Stimulated activated CD4-positive, alpha-beta T cell treated with anti-CD3 and anti-CD28 coated beads, Interleukin-15, amount 100 ng/mL, for 1 hour (primary cell): ENCODE measurements at places on chromosomes 11 and 22.

- no peak for DNase-seq
Observed at GRCh38 chr22:50276143-50276542, 6.0 kb upstream of the MAPK11 start.

GRCh38 chr11:61793829-61794204, 1.1 kb downstream of the FEN1 start:
- no peak for DNase-seq

- DNase-seq, result no peak
Observed at GRCh38 chr22:27075891-27076290, 418.5 kb downstream of the MIAT start.

GRCh38 chr22:41576877-41577276, 12.8 kb downstream of the PMM1 start:
- no peak for DNase-seq

GRCh38 chr11:124518989-124519451, 24.4 kb downstream of the OR8B12 start:
- no peak for DNase-seq

GRCh38 chr11:131925829-131926228, 555.4 kb downstream of the NTM start:
- no peak for DNase-seq

DNA sequence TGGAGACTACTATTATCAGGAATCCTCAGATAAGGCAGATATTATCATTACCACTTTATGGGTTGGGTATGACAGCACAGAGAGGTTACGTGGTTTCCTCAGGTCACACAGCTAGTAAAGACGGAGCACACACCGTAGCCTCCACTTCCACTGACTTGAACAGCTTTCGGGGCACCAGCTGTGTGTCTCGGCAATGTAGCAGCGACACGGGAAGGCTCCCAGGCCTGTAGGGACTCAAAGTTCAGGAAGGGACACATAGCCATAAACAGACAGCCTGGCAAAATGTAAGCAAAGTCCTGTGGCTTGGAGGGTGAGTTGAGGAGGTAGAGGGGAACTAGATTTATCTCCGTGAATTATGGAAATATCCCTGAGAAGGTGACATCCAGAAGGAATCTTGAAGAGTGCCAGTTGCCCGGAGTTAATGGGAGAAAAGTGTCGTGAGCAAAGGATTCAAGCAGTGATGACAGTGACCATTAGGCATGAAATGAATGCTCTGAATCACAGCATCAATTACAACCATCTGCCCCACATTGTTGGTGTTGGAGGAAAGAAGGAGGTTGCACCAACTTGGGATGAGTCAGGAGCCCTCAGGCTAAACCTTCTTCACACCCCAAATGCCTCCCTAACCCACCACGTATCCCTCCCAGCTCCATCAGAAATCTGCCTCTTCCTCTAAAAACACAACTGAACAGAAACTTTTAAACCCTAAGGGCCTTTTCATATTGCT, 106.7 kb upstream of the ASPHD2 start:
- DNase-seq, result no peak

GRCh38 chr11:5507177-5507932, 2.4 kb downstream of the UBQLN3 start:
- DNase-seq, result no peak

- DNase-seq, result no peak
Observed at GRCh38 chr11:32902089-32902665, 9.6 kb downstream of the QSER1 start.

DNA sequence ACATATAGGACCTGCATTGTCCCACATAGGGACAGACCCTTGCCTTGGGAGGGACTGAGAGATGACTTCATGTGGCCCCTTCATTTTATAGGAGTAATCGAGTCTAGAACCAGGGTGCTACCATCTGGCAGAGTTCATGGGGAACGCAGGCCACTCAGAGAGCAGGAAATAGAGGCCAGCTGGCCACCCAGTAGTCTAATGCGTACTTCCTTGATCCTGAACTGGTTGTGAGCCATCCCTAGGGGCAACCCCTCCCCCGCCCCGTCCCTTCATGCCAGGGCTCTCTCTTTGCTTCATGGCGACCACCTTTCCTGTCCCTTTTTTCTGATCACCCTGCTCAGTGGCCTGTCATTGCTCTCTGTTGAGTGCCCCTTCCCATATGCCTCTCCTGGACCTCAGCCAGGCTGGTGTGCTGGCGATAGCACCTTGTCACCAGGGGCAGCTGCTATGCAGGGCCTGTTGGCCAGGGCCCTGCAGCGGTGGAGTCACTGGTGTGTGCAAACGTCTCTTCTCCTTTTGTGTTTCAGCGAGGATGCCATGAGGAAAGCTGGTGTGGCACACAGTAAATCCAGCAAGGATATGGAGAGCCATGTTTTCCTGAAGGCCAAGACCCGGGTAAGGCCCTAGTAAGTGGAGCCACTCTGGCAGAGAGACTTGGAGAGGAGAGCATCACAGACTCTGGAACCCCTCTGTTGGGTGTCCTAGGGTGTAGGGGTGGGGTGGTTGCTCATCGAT, 29.3 kb downstream of the MED15 start:
- no peak for DNase-seq

DNA sequence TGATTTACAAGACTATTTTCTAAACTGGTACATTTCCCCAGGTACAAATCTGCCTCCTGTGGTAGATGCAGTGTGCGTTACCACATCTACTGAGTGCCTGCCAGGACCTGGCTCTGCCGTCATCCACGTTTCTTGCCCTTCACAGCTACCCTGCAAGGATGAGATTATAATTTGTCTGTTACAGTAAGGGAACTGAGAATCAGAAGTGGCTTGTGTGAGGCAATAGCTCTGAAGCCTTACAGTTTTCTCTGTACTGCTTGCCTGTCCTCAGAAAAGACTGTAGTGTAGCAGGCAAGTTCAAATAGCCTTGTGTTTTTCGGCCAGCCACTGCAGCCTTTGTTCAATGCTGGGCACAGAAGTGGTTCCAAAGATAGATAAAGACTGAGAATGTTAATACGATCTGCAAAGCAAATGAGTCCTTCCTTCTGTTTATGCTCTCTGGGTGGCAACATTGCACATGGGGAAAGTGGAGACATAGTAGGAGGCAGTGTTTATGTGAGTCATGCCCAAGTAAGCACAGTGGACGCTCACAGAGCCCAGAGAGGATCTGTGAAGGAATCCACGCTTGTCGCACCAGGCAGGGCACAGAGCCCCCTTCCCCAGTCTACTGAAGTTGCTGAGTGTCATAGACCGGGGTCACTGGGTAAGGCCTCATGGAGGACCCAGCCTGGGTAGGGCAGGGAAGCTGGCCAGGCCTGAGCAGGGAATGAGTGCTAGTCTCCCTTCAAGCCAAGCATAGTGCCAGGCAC, 49.1 kb downstream of the MICAL2 start:
- DNase-seq, result no peak

DNA sequence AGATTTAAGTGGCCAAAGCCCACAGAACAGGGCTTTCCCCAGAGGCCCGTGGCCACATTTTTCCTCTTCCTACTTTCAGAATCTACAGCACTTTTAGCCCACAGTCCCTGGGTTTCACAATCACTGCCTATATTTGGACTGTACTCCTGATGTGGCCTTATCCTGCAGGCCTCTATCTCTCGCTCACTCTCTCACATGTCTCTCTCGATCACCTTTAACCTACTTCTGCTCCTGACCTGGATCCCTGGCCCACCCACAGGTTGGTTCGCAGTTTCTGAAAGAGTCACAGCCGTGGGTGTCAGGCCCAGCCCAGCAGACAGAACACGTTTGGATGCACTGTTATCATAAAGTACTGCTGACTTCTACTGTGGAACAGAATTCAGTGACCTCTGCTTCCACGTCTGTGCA, 55.5 kb downstream of the LARGE1 start:
- DNase-seq, result no peak

DNA sequence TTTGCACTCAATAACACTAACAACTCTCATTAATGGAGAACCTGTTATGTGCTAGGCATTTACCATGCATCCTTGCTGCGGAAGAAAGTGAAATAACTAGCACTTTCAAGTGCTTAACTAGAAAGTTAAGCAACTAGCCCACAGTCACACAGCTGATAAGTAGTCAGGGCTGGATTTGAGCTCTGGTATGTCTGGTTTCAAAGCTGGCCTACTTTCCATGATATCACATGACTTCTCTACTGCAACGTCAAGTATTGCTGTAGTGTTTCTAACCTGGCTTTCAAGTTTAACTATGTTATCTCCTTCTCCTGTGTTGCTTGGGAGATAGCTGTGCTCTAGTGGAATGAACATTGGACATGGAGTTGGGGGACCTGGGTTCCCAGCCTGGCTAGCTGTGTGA, 12.1 kb downstream of the SLC15A3 start:
- DNase-seq, result no peak

GRCh38 chr11:128491195-128491936, 96.0 kb downstream of the ETS1 start:
- no peak for DNase-seq

DNA sequence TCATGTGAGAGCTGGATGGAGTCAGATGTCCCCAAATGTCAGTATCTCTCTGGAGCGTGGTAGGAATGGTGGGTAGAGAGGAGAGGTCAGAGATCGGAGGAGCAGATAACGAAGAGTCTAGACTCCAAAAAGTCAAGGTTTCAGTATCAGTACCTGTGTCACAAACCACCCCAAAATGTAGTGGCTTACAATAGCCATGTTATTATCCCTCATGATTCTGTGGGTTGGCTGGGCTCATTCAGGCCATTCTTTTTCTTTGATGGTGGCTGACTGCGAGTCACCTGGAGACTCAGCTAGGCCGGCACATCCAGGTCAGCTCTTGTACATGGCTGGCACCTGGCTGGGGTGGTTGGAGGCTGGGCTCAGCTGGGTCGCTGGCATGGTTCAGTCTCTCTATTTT, 7.3 kb upstream of the SSTR3 start:
- no peak for DNase-seq

GRCh38 chr11:30504468-30504867, 81.7 kb downstream of the MPPED2 start:
- no peak for DNase-seq

GRCh38 chr11:12094872-12095800, 15.3 kb upstream of the MICAL2 start:
- no peak for DNase-seq

DNA sequence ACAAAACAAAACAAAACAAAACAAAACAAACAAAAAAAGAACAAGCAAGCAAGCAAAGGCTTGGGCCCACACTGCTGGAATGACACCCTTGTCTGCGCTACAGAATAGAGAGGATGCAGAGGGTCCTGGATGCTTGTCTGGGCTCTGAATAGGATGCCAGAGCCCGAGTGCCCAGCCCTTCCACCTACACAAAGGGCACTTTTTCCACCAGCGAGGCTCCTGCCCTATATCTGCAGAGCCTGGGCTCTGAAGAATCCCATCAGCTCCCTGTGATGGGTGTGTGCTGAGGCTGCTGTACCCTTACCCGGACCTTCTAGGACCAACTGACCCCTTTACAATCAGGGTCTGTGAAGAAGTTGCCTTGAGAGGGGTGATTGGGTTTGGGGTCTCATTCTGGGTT, 221.2 kb downstream of the DSCAML1 start:
- DNase-seq, result no peak

- no peak for DNase-seq
Observed at GRCh38 chr22:25357606-25358420, 138.4 kb downstream of the CRYBB2 start.

GRCh38 chr22:27687984-27688545, 113.5 kb downstream of the MN1 start:
- DNase-seq, result no peak

- DNase-seq, result no peak
Observed at GRCh38 chr11:67302571-67303131, 679 bp upstream of the SSH3 start.

- DNase-seq, result no peak
Observed at GRCh38 chr22:20650294-20651207, 123.4 kb upstream of the SERPIND1 start.

- DNase-seq, result no peak
Observed at GRCh38 chr11:100791860-100792259, 104.8 kb downstream of the ARHGAP42 start.

GRCh38 chr11:5736396-5736795, at the start of gene OR56B1:
TSS of gene OR56B1 (plus strand) at chr11:5736448. CDS start at chr11:5736517, 69 bp downstream.
- DNase-seq, result no peak
